ENCODE measurements at places on chromosomes 3 and 15.
A peak's percentile ranks its signal among the peaks of the same experiment; 100 is the strongest.

DNA sequence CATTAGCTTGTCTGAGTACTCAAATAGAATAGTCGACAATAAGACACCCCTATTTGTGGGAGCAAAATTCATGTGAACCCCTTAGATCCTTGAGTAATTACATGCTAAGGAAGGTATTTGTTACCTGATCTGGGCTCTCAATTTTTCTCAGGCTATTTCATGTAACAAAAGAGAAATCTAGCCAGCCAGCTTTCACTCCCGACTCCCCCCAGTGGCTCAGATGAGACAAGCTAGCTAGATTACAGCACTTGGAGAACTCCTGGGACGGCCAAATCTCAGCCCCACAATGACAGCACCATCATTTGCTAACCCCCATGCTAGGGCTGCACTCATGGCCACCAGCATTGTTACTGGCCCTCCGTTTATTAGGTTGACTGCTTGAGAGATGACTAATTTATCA lies 41.3 kb downstream of the GLDN start:
- DNase-seq = no peak

GRCh38 chr3:71659864-71660591 lies 65.2 kb downstream of the EIF4E3 start:
- DNase-seq = no peak

GRCh38 chr15:48722764-48723661 lies 77.5 kb upstream of the FBN1 start:
- DNase-seq = no peak

GRCh38 chr15:62913246-62913645 lies 129.3 kb upstream of the TPM1 start:
- DNase-seq = no peak

- DNase-seq = no peak
These were observed 30.6 kb downstream of the TBC1D2B start for GRCh38 chr15:78046796-78047341.

DNA sequence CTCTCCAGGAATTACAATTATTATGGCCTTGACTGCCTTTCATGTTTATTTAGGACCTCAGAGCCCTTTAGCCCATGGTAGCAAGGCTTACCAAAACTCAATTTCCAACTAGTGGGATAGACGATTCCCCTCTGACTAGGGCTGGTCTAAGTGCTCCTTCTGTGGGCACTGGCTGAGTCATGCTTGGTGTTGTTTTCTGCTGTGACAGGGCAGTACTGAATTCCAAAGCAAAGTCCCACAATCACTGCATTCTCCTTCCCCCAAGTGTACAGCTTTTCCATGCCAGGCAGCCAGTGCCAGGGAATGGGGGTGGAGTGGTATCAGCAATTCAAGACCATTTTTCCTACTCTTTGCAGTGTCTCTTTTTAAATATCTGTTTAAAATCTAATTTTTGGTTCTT lies 509.0 kb upstream of the NECTIN3 start:
- no peak for DNase-seq

GRCh38 chr3:154242766-154243165 lies 81.5 kb downstream of the DHX36 start:
- no peak for DNase-seq

DNA sequence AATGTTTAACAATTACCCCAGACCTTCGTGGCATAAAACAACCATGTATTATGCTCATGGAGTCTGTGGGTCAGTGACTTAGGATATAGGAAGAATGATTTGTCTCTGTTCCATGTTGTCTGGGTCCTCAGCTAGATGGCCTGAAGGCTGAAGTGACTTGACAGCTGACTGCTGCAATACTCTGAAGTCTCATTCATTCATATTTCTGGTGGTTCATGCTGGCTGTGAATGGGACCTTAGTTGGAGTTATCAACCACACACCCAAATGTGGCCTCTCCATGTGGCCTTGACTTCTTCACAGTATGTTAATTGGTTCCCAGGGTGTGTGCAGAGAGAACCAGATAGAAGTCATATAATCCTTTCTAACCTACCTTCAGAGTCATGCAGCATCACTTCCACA lies 145.1 kb upstream of the BFSP2 start:
- DNase-seq = no peak

DNA sequence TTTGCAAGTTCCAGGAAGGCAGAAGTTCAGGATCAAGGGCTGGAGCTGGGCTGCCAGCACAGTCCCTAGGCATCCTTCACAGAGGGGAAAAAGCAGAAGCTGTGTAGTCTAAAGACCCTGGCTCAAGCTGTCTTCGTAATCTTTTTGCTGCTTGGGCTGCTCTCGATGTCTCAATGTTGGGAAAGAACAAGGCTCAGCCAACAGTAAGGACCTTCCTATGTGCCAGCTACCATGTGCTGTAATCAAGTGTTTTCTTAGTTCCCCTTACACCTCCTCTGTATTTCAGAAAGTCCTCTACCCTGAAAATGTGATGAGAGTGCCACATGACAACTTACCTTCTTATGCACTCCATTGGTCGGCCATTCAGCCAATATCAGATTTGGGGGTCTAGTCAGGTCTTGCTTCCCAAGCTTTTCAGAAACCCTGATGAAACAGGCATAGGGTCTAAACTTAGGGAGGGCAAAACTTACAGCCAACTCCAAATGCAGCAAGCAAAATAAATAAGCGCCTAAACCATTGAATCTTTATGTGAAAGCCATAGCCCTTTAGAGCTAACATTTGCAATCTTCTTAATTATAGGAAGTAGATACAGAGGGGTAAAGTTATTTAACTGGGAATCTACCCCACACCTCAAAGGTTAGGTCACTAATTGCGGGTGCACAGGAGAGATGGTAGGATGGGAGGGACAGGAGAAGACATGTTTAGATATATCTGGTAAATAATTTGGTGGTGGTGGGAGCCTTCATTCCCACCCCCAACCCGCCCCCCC lies 1.2 kb upstream of the EDEM1 start:
- no peak for DNase-seq

- DNase-seq = no peak
These were observed 95.0 kb upstream of the NEDD4 start for GRCh38 chr15:56088389-56088788.

DNA sequence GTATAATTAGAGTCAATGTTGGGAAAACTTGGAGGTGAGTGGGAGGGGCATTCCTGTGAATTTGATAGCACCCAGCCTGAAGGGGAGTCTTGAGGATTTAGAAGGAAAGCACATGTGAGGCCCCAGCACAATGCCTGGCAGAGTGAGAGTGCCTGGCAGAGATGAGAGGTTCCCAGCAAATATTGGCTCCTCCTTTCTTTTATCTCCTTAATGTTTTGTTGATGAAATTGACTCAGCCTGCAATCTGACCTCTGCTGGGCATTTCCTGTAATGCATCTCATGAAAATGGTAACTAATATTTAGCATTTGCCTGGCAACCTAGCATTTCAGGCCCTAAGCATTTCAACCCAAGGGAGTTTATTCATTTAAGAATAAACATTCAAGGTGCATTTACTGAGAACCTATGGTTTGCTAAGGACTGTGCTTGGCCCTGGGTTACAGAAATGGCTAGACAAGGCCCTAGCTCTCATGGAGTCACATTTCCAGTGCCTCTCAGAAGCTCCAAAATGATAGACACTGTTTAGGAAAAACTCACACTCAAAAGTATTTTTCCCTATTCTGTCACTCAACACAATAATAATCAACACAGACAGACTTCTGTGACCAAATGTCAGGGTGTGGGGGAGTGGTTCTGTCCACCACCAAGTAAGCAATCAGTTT lies 19.0 kb downstream of the PDHB start:
- DNase-seq = peak; percentile 31

DNA sequence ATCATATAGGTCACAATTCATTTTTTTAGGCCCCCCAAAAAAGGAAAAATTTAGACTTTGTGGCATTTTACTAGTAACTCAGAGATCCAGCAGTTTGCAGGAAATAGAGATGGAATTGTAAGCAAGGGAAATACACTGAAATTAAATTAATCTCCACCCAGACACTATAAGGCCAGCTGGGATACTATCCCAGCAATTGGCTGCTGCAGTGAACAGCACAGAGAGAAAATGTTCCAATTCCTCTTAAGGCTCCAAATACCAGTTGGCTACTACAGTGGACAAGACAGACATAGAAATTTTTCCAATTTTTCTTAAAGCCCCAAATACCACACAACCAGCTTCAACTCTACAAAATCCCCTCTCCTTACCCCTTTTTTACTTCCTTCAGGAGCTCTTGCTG lies 78.9 kb downstream of the ULK4 start:
- no peak for DNase-seq

- no peak for DNase-seq
These were observed 35.0 kb downstream of the CIP2A start for GRCh38 chr3:108554229-108554628.

- no peak for DNase-seq
These were observed 1423.3 kb downstream of the SI start for GRCh38 chr3:163655021-163655420.

DNA sequence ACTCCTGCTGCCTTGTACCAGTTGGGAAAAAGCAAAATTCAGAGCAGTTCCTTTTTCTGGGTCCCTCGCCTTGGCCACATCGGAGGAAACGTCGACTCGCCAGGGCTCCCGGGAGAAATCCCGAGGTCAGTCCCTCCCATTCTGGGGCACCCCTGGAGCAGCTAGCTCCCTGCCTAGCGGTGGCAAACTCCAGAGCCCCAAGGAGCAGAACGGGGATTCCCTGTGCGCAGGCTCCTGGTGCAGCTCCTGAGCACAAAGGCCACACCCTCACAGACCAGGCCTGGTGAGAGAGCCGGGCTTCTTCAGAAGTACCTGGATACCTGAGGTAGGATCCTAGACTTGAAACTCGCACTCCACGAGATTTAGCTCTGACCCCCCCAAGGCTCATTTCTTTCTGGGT lies 2.6 kb downstream of the LRRC3B start:
- DNase-seq = no peak

DNA sequence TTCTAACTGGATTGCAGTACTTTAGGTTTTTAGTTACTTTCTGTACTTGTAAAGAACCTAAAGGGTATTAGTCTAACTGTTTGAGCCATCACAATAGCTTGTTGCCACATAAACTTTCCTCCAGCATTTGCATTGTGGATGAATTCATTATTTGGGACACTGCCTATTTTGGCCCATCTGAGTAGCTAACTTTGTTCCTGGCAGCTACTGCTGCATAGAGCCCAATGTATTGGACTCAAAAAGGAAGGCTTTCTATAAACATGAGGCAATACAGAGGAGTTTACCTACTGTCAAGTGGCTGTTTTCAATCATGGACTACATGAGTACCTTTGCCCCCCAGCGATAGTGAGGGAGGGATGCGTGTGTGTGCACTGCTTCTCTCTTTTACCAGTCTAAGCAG lies 1.9 kb downstream of the ROBO2 start:
- no peak for DNase-seq

- DNase-seq = no peak
These were observed 384.7 kb downstream of the MFSD1 start for GRCh38 chr3:159186581-159186980.

- peak; percentile 11 for DNase-seq
These were observed 3.6 kb downstream of the PDIA3 start for GRCh38 chr15:43749690-43750345.

GRCh38 chr3:55639896-55640765 lies 153.0 kb upstream of the WNT5A start:
- DNase-seq = no peak

DNA sequence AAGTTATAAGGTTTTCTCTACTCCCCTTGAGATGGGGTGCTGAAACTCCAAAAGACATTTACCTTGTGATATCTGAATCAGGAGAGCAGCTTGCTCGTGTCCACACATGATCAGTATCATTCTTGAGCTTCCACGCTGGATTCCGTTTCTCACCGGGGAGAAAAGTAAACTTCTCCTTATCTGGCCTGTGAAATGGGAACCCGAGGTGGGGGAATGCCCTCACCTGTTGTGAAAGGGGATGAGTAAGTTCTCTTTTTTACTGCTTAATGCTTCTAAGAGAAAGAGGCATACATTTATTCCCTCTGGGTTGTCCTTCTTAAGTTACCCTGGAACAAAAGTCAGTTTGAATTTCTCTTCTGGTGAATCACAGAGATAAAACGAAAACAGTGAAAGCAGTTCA lies 440.5 kb upstream of the ADAMTS9 start:
- no peak for DNase-seq

DNA sequence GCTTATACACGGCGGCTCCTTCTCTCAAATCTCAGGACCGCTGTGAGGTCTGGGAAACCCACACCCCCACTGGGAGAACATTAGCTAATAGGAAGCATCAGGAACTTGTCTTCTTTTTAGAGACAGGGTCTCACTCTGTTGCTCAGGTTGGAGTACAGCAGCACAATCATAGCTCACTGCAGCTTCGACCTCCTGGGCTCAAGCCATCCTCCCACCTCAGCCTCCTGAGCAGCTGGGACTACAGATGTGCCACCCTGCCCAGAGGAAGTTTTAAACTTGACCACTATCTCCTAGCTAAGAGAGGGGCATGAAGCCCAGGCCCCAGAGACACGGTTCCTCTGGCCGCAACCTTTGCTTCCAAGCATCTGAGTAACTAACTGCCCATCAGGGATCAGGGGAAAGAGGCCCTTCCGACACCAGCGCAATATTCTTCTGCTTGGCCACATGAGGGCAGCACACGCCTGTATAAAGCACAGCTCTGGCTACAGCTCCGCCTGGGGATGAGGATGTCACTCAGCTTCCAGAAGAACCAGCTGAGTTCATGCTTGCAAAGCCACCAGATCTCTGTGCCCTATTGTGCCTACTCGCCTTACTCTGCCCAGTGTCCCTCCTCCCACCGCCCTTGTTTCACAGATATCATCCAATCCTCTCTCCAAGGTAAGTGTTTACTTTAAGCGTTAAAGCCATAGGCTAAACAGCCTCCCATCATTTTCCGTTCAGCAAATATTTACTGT lies 57.6 kb upstream of the SLC6A11 start:
- DNase-seq = peak; percentile 14

DNA sequence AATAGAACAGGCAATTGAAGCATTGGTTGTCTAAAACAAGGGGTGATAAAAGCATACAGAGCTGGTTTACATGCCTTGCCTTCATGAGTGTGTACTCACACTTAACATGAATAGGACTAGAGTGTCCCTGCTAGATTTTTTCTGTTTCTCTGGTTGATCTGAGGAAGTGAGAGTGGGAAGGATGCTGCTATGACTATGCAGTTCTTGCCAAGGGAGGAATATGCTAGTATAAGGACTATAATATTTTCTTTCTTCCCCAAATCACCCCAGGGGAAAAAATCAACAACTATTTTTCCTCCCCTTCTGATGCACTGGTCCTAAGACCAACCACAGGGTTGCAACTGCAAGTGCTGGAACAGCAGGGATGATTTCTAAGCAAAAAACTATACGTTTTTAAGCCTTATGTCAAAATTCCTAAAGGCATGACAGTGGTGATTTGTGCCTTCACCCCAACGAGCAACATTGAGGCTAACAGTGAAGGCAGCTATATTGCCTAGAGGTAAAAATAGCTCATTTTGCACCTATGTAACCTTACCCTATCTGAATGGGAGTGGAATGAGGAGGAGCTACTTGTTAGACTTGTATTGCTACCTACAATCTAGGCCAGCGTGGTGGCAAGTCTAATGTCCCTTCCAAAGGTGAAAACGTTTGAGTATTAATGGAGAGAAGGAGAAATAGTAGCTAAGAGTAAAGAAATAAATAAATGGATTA lies 33.5 kb upstream of the USP8 start:
- DNase-seq = no peak

DNA sequence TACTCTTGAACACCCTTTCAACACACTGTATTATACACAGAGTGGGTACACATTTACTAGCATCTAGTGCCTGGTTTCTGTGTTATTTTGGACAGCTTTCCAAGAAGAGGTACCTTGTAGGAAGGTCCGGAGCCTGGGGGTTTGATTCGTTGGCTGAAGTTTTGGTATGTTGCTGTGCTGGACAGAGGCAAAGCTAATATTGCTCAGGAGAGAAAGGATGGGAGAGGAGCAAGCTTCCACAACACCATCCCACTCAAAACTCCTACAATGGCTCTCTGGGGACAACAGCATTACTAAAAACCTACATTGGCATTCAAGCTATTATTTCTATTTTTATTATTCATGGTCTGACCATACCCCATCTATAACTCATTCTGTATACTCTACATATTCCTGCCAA lies 1.1 kb upstream of the LYSMD2 start:
- DNase-seq = no peak

Measured in activated T-cell treated with anti-CD3 and anti-CD28 coated beads, Interleukin-2, amount 50 U/mL, for 4 hours (primary cell).